ENCODE measurements at places on chromosomes 5 and 9. TPM values are rescaled to one million over a fixed set of nuclear protein-coding genes. Genes with fewer than 3 reads are reported as not detected.

DNA sequence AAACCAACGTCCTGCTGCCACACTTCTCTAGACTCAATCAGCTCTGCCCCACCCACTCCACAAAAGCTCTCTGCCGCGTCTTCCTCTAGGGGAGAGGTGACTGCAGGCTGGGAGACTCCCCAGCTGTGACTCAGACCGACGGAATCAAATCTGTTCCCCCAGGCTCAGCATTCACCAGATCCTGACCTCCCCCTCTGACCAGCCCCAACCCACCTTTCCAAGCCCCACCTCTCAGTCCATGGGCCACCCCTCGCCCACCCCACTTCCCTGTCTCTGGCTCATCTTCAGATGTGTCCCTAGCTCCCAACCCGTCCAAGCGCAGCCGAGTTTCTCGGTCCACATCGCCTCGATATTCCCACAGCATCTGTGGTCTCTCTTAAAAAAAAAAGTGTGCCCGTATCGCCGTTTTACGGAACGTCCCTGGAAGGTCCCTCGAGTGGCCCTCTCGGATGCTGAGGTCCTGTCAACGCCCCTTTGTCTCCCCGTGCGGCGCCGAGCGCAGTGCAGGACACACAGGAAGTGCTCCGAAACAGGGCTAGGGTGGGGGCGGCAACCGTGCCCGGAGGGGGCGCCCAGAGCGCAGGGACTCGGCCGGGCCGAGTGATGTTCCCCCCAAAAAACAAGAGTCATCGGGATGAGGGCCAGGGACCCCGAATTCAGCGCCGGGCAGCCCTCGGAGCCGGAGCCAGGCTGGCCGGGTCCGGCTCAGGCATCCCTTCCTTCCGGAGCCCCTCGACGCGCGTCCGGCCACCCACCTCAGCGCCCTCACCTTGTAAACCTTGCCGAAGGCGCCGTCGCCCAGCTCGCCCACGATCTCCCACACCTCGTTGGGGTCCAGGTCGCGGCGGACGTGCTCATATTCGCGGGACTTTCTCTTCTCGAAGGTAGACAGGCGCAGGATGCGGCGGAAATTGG lies 649 bp downstream of the STK10 start:
- peak; percentile 86 for DNase-seq

DNA sequence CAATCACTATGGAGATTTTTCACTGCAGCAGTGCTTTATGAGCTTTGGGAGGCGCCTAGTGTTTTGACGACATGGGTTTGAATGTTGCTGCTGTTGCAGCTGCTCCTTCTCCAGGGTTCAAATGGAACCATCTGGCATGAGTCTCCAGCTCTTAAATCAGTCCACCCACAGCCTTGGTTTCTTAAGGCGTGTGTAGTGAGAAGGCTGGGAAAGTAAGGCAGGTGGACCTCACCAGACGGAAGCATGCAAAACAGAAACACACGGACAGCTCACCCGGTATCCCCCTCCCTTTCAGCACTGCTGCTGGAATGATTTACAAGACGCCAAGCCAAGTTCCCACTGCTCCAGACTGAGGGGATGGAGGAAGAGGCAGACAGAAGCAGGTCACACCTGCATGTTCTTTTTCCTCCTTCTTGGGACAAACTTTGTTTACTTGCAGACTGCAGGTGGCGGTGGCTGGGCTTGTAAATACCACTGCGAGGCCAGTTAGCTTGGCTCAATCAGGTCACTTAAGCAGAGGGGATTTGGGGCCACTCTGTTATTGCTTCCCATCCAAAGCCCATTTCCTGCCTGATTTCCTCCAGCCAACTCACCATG lies 47.4 kb downstream of the ADAM19 start:
- DNase-seq = peak; percentile 70

GRCh38 chr5:1919750-1920149 lies 37.0 kb upstream of the IRX4 start:
- no peak for DNase-seq

DNA sequence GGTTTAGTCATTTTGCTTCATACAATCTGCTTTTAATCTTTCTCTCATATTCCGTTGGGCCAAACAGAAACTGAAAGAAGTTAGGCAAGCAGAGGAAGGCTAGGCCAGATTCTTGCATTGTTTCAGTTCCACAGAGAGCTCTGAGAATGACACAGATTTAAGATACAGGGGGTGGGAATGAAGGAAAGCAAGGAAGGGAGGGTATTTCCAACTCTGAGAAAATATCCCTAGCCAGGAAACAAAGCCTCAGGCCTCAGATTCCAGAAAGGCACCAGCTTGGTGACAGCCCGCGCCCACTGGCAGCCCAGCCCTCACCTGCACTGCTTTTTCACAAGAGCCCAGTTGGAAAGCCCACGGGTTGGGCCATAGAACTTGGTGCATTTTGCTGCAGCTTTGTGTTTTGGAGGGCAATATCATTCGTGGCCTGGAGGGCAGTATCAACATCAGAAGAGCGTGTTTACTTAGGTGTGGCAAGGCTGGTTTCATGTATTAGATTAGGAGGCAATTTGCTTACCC lies 63.5 kb downstream of the ENC1 start:
- no peak for DNase-seq

GRCh38 chr5:160438316-160439204 lies 16.9 kb downstream of the PTTG1 start:
- DNase-seq = peak; percentile 88

SEMA5A gene
- total RNA-seq = 69.4 TPM

- DNase-seq = peak; percentile 79
Observed at GRCh38 chr5:76953551-76954382, 922 bp downstream of the CRHBP start.

- DNase-seq = no peak
Observed at GRCh38 chr5:13580058-13580457, 364.4 kb downstream of the DNAH5 start.

DNA sequence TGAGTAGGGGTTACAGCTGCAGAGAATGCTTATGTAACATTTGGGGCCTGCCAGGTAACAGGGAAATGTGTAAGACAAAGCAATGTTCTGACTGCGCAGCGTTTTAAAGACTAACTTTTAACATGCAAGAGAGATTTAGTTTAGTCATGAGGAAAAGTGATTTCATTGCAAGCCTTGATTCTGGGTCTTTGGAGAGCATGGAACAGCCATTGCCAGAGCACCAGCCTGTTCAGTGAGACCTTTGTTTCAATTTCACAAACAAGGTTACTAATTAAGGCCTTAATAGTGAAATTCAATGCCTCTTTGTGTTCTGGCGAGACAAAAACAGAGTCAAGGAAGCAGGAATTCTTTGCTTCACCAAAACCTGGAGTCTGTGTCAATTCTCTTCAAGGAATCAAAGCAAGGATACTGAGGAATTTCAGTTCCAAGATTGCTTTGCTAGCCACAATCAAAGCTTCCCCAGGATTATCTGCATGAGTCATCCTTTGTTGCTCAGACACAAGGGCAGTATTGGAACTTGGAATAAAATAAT lies 14.4 kb downstream of the CKMT2 start:
- no peak for DNase-seq

DNA sequence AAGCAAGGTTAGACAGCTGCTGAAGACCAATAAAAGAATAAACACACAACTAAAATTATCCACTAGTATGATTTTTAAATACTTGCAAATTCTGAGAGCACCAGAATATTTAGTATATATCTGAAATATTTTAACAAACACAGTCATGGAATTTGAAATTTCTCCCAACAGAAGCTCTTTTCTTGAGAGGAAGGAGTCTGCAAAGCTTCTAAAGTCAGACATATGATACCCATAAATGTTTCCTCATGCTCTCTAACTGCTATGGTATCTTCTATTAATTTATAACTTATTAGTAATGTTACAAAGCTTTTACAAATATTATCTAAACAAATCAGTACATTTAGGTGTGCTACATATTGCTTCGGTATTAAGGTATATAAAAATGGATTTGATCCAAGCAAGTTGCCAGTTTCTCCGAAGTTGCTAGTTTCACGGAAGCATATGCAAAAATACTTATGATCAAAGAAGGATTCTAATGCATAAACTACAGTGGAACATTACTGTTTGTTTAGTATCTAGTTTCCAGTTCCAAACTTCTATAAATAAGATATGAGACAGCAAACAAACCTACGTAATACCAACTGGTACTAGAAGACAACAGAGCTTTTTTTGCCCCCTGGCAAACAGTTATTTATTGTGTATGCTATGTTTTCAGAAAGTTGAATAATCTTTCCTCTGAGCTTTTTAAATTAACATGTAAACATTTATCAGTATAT lies 22.0 kb downstream of the FNIP1 start:
- DNase-seq = no peak

IL9 gene
- not detected for total RNA-seq

PCDHA7 gene
- 2.1 TPM for total RNA-seq

- no peak for DNase-seq
Observed at GRCh38 chr9:33153666-33154065, 13.5 kb downstream of the B4GALT1 start.

- DNase-seq = no peak
Observed at GRCh38 chr5:17837757-17838156, 203.5 kb downstream of the TAF11L14 start.

FOXD4L6 gene
- not detected for total RNA-seq

- no peak for DNase-seq
Observed at GRCh38 chr9:32423371-32423770, 38.9 kb downstream of the ACO1 start.

- no peak for DNase-seq
Observed at GRCh38 chr9:76615177-76615603, 149.0 kb upstream of the PCA3 start.

NKD2 gene
- 11.1 TPM for total RNA-seq

GRCh38 chr5:132690156-132690555 lies 16.4 kb downstream of the IL4 start:
- no peak for DNase-seq

DNA sequence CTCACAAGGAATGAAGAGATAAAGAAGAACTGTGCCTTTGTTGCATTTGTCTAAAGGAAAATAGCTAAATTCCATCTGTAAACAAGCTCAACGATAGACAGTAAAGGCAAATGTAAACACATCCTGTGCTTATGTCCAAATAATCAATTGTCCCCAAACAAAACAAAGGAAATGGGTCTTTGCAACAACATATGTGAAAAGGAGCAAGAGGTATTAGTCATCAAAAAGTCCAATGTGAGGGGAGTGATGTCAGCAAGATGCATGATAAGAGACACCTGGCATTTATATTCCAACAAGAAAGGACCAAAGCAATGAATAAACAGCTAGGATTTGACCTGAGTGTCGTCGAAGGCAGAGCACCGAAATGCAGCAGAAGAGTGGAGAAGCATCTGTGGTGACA lies 209.1 kb downstream of the ASTN2 start:
- no peak for DNase-seq

CREBRF gene
- 23.8 TPM for total RNA-seq

GRCh38 chr5:17235731-17236330 lies 18.4 kb downstream of the BASP1 start:
- DNase-seq = no peak

MARCHF3 gene
- total RNA-seq = 9.9 TPM

- no peak for DNase-seq
Observed at GRCh38 chr5:100697970-100698369, 162.8 kb downstream of the FAM174A start.

DNA sequence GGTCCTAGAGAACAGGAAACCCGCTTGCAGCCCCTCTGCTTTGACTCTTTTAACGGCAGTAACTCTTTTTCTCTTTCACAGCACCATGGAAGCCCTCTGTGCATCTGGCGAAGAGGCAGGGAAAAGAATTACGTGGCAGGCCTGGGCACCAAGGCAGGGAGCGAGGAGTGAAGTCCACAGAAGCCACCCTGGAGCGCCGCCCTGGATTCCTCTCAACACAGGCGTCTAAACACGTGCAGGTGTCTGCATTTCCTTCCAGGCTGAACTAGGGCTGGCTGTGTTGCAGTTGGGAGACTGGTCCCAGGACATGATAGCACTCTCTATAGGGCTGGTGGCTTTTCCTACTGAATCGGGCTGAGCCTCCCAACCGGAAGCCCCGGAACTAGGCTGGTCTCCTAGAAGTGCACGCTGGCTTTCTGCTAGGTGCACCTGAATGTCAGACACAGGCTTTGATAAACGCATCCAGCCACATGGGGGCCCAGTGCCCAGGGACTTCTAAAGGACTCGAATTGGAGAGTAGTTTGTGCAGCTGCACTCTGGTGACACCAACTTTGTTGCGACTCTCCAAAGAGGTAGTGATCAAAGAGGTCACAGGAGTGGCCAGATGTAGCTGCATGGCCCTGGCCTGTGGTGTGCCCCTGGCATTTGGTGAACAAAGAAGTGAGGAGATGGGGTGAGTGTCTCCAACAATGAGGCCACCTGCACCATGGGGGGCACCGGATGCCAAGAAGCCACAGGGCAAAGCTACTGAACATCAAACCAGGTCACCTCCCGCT lies 54.5 kb downstream of the AK8 start:
- no peak for DNase-seq

DNA sequence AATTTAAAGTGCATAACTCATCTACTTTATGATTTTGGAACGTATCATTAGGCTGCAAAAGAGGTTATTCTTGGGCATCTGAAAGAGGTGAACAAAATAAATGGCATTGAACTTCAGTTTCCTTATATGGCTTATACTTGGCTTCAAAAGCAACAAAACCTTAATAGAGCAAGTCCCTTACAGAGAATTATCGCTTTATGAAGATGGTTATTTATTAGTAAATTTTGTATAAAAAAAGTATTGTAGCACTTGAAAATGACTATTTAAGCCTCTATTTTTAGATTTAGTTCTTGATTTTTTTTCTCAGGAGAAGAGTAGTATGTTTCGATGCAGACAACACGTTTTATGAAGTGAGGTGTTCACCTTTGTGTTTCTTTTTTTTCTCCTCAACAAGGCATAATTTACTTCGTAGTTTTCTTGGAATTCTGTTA lies 2.0 kb downstream of the ERBIN start:
- no peak for DNase-seq

MYMK gene
- total RNA-seq = not detected

DNA sequence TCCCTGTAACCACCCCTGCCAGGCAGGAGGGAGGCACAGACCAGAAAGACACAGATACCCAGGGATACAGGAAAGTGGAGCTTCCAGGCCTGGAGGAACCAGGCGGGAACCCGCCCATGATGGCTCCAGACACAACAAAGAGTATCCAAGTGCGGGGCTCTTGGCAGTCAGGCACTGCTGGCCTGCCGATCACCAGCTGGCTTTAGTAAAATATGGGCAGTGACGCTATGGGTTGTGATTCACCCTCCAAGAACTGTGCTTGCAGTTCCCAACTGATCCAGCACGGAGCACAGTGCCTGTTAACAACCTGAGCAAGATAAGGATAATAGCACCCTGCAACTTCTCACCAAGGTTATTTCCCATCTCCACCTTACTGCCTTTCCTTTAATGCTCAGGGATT lies 463.3 kb downstream of the IRX1 start:
- DNase-seq = peak; percentile 59

All from endodermal cell (in vitro differentiated cells).